ENCODE measurements at places on chromosomes 1 and 21.

- no peak for DNase-seq
These were observed 23.9 kb downstream of the HSPG2 start for GRCh38 chr1:21913258-21913657.

GRCh38 chr1:175320804-175321203 is 128.2 kb upstream of the KIAA0040 start:
- no peak for DNase-seq

- DNase-seq: no peak
These were observed 110.1 kb downstream of the GRIK1 start for GRCh38 chr21:29829564-29830275.

DNA sequence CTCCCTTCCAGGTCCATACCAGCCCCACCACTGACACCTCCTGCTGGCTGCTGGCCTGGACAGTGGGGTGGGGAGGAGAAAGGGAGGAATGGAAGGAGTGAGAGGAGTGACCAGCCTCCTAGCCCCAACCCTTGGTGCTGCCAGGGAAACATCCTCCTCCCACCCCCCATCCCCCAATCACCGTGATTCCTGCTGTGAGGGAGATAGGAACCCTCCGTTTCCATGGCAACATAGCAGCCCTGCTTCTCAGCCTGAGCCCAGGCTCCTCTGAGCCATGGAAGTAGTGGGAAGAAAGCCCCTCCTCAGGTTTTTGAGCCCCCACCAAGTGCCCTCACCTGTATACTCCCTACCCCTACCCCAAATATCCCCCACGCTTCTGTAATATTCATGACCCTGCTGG is 44.4 kb upstream of the SCMH1 start:
- DNase-seq: no peak

- no peak for DNase-seq
These were observed 260.4 kb downstream of the PTPRU start for GRCh38 chr1:29496701-29497100.

- no peak for DNase-seq
These were observed 37.0 kb downstream of the ZBTB8B start for GRCh38 chr1:32501865-32502264.

DNA sequence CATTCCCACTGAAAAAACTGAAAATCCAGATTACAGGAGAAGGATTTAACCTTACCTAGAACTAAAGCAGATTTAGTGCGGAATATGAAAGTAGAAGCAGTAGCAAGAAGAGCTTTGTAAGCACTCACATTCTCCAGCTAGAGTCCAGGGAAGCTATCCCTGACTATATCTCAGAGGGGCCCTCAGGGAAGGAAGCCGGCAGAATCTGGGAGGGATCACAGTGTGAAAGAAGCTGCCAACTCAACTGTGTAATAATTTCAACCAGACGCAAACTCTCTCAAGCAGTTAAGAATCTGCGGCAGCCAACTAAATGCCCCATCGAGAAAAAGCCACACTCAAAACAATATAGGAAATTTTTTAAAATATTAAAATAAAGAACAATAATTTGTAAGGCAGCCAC is 163.8 kb downstream of the EIF4G3 start:
- no peak for DNase-seq

GRCh38 chr1:31583995-31584868 is 7.9 kb downstream of the TINAGL1 start:
- DNase-seq: no peak

DNA sequence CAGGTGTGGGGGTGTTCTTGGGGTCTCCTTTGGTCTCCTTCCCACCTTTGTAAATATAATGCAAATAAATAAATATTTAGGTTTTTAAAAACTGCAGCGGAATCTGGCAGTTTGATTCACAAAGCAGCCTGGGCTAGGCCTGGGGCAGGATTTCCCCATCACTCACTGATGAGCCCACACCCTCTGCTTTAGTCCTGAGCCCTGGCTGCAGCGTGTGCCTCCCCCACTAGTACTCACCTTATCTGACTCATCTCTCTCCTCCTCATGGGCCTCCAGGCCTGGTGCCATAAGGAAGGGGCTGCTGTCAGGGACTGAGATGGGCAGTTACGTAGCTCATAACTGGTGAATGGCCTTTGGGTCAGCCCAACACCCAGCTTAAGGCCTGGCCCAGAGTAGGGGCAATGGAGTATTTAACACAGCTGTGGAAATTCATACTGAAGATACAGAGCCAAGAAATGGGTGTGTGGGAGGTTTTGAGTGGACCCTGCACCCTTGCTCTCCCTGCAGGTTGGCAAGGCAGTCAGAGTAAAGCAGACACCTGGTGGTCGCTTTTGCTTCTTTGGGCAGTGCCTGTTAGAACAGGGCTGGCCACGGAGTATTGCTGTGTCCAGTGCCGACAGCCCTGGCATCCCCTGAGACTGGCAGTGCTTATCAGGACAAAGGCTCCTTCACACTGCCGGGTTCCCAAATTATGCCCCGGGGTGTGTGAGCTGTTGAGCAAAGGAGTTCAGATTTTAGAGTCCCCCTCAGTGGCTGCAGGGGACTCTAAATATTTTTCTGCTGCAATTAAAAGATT is 39.7 kb downstream of the AZIN2 start:
- no peak for DNase-seq

GRCh38 chr1:182415789-182416188 is 15.3 kb upstream of the TEDDM1 start:
- no peak for DNase-seq

GRCh38 chr1:83918688-83919285 is 80.1 kb downstream of the TTLL7 start:
- DNase-seq: no peak

GRCh38 chr21:42176859-42177258 is 42.1 kb upstream of the ABCG1 start:
- DNase-seq: no peak

DNA sequence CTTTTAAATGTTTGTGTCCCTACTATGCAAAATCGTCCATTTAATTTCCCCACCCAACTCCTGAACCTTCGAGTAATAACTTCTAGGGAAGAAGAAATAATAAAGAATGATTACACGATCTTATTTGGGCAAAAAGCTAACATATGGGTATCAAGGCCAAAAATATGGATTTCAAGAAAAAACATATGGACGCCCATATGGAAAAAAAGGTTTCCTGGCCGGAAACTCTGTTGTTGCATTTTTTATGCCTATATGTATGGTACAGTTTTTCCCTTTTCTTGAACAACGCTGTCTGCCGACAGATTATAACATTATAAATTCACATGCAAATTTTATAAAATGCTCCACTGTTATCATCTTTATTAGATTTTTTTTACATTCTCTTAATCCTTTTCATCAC is 167.6 kb upstream of the ESRRG start:
- DNase-seq: no peak

GRCh38 chr1:76958828-76959227 is 91.5 kb downstream of the ST6GALNAC5 start:
- DNase-seq: no peak

DNA sequence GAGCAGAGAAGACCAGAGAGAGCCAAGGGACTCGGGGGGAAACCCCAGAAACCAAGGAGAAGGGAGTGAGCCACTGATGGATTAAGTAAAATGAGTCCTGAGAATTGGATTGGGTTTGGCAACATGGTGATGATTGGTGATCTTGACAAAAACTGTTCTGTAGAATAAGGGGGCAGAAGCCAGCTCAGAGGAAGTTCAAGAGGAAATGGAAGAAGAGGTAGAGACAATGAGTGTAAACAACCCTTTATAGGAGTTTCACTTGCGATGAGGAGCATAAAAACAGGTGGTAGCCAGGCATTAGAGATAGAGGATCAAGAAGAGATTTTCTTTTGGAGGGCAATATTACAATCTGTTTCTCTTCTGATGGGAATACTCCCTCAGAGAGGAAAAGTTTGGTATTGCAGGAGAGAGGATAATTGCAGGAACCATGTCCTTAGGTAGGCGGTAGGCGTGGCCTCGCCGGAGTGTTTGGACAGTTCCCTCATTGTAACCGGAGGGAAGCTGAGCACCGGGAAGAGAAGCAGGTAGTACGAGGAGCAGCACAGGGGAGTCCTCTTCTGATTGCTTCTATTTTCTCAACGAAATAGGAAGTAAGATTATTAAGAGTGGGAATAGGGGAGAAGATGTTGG is 68.4 kb upstream of the TENT5C start:
- DNase-seq: no peak

GRCh38 chr1:55231745-55232144 is 16.6 kb upstream of the USP24 start:
- no peak for DNase-seq

DNA sequence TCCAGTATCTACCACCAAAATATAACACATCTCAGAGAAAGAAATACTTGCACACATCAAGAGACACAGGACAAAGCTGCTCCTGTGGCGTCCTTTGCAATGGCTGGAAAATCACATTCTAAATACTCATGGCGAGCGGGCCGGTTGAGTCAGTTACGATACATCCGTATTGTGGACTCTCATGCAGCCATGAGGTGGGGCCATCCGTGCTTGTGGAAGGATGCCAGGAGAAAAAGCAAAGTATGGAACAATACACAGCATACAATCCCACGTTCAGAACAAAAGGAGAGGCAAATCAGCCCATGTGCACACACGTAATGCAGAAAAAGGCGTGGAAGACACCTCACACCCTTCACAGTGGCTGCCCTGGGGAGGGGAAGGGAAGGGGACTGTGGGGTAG is 13.1 kb downstream of the ATP13A2 start:
- DNase-seq: no peak

DNA sequence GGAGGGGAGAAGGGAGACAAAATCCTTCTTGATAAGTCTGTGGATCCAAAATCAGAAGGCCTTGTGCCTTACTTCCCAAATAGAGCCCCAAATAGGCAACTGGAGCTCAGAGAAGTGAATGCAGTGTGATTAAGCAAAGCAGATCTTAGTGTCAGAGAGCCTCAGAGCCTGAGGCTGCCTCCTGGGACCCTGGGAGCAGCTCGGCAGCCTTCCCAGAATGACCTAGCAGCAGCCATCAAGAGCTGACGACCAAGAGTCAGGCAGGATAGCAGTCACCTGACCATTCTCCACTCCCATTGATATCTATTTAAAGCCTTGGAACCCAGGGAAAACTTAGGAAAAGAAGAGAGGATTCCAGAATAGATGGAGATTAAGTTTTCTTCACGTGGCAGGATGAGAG is 78.0 kb upstream of the SMYD2 start:
- DNase-seq: no peak

- DNase-seq: no peak
These were observed 41.9 kb downstream of the CHML start for GRCh38 chr1:241598249-241598648.

DNA sequence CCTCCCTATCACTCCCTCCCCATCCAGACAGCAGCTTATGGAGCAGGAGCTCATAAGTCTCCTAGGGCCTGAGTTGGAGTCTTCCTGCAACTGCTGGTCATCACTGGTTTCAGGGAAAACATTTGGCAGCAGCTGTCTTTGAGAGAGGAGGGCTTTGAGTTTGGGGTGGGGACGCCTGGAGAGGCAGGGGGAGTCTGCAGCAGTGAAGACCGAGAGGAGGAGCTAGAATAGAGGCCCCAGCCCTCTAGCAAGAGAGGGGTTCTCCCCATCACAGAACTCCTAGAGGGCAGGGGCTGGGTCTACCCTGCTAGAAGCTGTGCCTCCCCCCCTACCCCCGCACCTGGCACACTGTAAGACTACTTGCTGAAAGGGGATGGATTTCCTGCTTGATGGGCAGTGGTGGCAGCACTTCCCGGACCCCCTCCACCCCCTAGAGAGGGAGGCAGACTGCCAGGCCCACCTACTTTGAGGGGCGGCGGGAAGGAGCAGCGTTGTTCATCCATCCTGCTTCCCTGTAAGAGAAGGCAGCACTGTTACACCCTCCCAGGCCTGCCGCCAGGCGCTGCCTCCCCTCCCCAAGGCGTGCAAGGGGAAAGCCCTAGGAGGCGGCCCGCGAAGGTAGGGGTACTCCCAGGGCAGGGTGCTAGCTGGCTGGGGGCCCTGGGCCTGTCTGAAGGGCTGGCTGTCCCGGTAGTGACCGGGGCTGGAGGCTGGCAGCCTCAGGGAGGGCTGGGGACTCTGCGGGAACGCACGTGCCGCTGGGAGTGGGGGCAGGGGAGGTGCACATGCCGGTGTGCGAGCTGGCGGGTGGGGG is 50.4 kb downstream of the RAP1GAP start:
- no peak for DNase-seq

DNA sequence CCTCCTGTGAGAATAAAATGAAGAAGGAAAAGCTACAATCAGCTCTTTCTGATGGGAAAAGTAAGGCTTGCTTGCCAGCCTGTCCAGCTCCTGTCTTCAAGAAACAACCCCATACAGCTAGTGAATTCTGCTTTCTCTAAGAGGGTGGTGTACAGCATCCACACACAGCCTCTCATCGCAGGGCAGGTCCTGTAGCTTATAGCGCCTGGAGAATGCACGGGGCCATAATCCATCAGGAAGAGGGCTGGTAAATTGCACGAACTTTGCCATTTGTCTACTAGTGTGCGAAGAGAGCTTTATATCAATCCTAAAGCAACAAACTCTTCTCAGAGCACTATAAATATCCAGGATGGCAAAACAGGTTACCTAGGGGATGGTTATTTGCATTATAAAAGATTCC is 83.3 kb upstream of the SAMSN1 start:
- no peak for DNase-seq

- no peak for DNase-seq
These were observed 50.1 kb downstream of the TUT4 start for GRCh38 chr1:52502789-52503188.

GRCh38 chr1:90371448-90371813 is 345.7 kb downstream of the BARHL2 start:
- DNase-seq: no peak

GRCh38 chr1:213060836-213061235 is 9.8 kb downstream of the RPS6KC1 start:
- no peak for DNase-seq

DNA sequence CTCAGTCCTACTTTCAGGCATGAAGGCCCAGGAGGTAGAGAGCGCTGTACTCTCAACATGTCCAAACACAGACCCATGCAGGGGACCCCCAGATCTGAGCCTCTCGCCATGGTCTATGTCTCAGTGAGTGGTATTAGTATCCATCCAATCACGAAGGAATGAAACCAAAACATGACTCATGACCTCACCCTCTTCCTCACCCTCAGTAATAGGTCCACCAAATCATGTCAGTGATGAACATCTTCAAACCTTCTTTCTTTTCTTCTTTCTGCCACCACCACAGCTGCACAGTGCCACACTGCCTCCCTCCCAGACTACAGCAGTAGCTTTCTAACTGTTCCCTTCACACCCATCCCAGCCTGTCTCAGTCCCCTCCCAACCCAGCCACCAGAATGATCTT is 16.8 kb downstream of the C1orf116 start:
- no peak for DNase-seq

DNA sequence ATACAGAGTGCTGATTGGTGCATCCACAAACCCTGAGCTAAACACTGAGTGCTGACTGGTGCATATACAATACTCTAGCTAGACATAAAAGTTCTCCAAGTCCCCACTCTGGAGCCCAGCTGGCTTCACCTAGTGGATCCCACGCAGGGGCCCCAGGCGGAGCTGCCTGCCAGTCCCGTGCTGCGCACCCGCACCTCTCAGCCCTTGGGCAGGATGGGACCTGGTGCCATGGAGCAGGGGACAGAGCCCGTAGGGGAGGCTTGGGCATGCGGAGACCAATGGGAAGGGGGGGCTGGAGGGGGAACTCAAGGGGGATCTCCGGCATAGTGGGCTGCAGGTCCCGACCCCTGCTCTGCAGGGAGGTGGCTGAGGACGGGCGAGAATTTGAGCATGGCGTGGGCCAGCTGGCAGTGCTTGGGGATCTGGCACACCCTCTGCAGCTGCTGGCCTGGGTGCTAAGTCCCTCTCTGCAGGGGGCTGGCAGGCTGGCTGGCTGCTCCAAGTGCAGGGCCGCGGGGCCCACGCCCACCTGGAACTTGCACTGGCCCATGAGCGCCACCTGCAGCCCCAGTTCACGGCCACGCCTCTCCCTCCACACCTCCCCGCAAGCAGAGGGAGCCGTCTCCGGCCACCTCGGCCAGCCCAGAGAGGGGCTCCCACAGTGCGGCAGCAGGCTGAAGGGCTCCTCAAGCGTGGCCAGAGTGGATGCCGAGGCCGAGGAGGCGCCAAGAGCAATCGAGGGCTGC is 104.9 kb downstream of the NTMT2 start:
- no peak for DNase-seq
